Activated CD4-positive, alpha-beta T cell treated with anti-CD3 and anti-CD28 coated beads for 48 hours (primary cell): ENCODE measurements at places on chromosomes 5 and 9.

GRCh38 chr5:113117543-113118115 lies 141.0 kb downstream of the DCP2 start:
- DNase-seq = no peak

- DNase-seq = no peak
Measured at GRCh38 chr9:135230817-135231520, 143.5 kb downstream of the OLFM1 start.

- no peak for DNase-seq
Measured at GRCh38 chr5:61055434-61056006, 106.7 kb downstream of the SMIM15 start.

GRCh38 chr5:172622091-172623046 lies 18.7 kb upstream of the NEURL1B start:
- no peak for DNase-seq

- DNase-seq = peak; percentile 77
Measured at GRCh38 chr9:89422151-89422975, 75.5 kb downstream of the SEMA4D start.

DNA sequence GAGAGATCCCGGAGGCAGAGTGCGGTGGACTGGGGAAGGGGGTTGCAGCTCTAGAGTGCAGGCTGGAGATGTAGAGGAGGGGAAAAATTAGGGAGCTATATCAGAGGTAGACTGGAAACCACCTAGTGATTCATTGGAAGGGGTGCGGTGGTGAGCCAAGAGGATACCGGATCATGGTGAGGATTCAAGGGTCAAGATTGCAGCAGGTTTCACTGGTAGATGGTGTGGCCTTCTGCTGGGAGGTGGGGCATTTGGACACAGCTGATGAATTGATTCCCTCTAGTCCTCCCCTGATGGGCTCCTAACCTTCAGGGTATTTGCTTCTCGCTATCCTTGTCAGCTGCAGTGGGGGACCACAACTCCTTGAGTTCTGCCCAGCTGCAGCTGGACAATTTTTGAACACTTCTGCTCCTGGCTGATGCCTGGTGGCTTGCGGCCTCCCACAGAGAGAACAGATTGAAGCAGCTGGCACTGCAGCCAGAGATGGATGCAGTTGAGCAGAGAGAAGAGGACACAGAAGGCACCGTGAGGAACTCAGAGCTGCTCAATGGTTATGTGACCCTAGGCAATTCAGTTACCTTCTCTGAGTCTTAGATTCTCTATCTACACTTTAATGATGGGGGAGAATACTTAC lies 134.4 kb upstream of the ABCA1 start:
- DNase-seq = no peak

DNA sequence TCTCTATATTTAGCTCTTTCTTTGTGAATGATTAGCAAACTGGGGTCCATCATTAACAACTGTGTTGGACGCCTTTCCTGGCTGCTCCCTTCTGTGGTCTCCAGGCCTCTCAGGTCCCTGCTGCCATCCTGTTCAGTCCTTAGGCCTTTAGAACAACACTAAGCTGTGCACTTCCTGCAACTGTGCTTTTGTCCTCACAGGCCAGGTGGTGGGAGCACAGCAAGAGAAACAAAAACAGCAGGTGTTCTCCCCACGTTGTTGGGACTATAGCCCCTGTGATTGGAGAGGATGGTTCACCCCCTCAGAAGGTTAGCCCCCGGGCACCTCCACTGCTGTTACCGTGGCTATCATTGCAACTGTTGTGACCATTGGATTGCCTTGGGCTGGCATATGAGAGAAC lies 41.7 kb upstream of the CLINT1 start:
- no peak for DNase-seq

- no peak for DNase-seq
Measured at GRCh38 chr9:85223506-85224125, 518.1 kb downstream of the AGTPBP1 start.

GRCh38 chr5:87526131-87526530 lies 113.4 kb upstream of the CCNH start:
- no peak for DNase-seq
